Myocyte (in vitro differentiated cells): ENCODE measurements at places on chromosomes 3 and 15. TPM values are rescaled to one million over a fixed set of nuclear protein-coding genes. Genes with fewer than 3 reads are reported as not detected.

DNA sequence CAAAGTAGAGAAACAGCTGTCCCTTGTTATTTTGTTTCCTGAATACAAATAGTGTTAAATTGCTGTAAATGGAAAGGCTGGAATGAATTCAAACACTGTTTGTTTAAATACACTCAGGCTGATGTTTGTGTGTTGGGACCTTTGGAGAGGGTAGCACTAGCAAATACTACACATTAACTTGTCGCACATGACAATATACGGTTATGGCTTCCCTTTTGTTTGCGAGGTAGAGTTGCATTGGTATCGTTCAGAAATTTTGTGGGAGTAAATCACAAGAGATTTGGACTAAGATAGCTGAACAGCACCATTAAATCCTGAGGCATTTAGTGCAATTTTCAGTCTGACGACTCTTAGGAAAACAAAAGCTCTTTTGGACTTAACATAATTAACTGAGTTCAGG is 213.0 kb upstream of the ROBO2 start:
- DNase-seq: no peak

The MME gene
- 132 and 149 TPM in 2 replicates for total RNA-seq

The CLDN18 gene
- total RNA-seq: not detected in 2 replicates

DNA sequence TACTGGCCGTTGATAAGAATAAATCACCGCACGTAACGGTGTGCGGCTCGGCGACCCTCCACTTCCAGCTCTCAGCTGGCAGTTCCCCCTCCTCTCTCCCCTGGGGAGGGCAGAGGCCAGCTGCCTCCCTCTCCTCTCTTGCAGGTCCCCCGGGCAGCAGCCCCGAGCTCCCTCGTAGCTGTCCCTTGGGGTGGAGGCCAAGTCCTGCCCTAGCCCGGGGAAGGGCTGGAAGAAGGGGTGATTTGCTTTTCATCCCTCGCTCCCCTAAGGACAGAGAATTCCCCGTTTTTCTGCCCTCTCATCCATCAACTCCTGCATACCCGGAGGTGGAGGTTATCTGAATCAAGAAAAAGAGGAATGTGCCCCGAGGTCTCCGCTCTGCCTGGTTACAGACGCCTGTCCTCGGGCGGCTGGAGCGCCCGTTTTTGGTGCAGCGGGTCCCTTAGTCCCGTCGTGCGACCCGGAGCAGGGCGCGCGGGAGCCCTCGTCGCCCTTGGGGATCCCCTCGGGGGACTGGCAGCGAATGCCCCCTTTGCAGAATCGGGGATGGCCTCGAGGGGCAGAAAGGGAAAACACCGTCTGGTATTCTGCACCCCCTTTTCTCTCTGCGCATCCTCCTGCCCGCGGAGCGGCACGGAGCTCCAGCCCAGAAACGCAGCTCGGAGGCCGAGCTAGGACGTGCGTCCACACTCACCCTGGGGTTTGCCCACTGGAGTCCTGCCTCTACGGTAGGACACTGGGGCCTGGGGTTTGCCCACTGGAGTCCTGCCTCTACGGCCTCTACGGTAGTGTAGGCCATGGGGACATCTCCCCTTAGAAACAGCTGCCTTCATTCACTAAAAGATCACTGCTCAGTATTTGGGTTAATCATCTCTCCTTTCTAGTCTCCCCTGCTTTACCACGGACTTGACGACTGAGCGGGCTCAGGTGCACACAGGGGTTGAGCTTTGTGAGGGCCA is 2.2 kb downstream of the PTPRG start:
- DNase-seq: no peak

DNA sequence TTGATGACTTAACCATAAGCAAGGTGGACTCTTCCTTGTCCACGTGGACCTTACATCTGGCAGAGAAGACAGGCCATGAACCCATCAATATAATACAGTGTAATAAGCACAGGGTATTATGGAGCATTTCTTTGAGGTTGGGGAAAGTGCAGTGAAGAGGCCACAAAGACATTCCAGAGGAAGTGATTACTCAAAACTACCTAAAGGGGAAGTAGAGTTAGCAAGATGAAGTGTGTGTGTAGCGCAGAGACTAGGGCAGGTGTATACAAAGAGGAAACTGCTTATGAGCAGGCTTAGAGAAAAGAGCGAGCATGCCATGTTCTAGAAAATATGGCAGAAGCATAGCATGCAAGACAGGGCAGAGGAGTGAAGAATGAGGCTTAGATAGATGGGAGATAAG is 17.9 kb downstream of the CP start:
- no peak for DNase-seq

- peak; percentile 88 for DNase-seq
These were observed at the start of gene SNX33 for GRCh38 chr15:75647370-75648155. Gene SNX33 (plus strand): TSS chr15:75647912. CDS start chr15:75649103, 1,191 bp downstream.

The KBTBD12 gene
- total RNA-seq: 0.05 and 0.64 TPM in 2 replicates

The GPR149 gene
- not detected in 2 replicates for total RNA-seq

The CCDC191 gene
- 1.4 TPM in 2 replicates for total RNA-seq

DNA sequence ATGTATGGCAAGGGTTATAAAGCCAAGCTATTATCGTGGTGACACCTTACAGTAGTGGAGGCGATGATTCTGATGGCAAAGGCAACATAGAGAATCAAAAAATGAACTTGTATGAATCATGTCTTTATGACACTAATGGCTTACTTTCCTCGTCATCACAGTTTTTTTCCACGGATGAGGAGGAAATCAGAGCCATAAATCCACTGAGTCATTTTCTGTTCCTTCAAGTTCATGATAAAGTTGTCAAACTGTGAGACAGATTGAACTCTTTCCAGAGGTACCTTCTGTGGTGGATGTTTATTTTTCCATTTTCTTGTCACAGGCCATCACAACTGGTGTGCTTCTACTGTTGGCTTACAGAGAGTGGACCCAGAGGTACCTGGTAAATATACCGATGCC is 8.5 kb downstream of the TMEM212 start:
- DNase-seq: no peak

DNA sequence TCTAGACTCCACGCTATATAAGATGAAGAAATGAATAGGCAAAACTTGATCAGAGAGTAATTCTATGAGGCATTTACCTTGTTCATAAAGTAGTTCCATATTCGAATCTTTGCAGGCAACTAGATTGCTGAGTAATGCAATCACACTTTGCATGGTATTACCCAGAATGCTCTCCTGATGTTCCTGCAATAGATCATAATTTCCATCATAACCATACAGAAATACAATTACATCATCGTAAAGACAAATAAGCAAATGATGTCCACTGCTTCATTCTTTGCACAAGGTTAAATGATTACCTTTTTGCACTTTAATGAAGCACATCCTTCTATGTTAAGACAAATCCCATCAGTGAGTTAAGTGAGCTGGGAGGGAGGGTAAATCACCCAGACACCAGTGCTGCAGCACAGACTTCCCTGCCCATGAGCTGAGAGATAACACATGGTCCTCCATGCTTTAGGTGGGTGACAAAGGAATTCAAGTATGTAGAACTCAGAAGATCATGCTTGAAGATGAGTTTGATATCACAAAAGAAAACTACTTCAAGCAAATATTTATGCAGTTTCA is 366.7 kb downstream of the CTNNB1 start:
- no peak for DNase-seq

- DNase-seq: no peak
These were observed 965.8 kb downstream of the NSUN3 start for GRCh38 chr3:95028688-95029087.

DNA sequence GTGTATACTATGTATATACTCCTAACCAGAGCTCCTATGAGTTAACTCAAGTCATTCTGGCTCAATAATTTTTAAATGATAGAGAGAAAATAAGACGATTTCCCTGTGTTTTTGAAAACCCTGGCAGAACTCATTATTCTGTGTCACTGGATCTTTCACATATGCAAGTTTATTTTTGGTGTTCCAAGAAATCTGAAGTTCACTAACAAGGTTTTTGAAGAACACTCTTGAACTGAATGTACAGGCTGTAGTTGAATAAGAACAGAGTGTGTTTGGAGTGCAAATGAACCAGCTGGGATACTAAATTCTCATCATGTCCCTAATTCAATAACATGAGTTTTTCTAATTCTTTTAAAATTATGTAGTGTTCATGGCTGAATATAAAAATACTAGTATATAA is 466.9 kb upstream of the SUCLG2 start:
- no peak for DNase-seq
